ENCODE measurements at places on chromosomes 5 and 9.

DNA sequence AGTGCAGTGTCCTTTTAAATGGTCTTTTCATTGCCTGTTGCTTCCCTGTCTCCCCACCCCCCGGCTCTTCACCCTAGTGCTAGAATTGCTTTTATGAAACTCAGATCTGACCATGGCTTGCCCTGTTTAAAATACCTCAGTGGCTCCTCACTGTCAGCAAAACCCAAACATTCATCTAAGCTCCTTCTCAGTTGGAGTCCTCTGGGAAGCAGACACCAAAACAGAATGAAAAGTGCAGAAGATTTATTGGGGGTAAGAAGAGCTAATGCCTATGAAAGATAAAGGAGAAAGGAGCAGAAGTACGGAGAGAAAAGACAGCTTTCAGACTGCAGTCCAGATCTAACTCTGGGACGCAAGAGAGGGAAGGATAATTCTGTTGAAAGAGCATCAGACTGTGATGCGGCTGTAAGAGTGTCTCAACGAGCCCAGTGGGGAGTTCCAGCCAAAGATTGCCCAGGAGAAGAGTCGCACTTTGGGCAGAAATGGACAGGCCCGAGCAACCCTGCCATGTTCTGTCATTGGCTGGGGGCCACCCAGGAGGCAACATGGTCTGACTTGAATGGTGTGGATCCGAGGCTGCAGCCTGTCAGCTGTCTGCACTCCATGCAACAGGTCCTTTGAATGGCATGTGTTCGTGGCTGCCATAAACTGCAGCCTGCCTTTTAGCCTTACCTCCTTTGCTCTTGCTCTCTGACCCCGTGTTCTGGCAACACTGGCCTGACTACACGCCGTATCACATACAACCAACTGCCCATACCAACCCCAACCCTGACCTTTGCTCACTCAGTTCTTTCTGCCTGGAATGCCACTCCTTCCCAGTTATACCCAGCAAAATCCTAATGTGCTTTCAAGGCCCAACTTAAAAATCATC, 55.9 kb downstream of the IRF1 start:
- DNase-seq, result no peak

GRCh38 chr5:173099461-173099860, 43.3 kb downstream of the CREBRF start:
- no peak for DNase-seq

GRCh38 chr5:36214436-36214835, 27.3 kb downstream of the NADK2 start:
- no peak for DNase-seq

- no peak for DNase-seq
Measured at GRCh38 chr5:9009931-9010651, 535.8 kb downstream of the SEMA5A start.

GRCh38 chr9:120477534-120478001, 102.4 kb downstream of the CDK5RAP2 start:
- no peak for DNase-seq

DNA sequence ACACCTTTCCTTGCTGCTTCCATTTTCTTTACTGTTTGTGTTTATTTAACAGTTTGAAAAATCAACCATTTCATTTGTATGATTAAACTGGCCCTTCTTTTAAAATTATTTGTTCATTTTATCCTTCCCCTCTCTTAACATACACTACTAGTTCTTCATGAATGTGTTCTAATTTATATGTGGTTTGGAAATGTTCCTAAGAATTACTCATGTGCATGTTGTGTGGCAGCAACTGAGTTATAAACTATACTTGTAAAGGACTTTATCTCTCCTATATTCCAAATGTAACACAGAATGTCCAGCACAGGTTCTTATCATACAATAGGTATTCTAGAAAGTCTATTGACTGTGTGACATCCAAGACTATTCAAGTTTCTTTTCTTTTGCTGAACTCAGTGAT, 358.2 kb upstream of the MEF2C start:
- no peak for DNase-seq

- no peak for DNase-seq
Measured at GRCh38 chr5:67459253-67459652, 262.7 kb upstream of the CD180 start.

DNA sequence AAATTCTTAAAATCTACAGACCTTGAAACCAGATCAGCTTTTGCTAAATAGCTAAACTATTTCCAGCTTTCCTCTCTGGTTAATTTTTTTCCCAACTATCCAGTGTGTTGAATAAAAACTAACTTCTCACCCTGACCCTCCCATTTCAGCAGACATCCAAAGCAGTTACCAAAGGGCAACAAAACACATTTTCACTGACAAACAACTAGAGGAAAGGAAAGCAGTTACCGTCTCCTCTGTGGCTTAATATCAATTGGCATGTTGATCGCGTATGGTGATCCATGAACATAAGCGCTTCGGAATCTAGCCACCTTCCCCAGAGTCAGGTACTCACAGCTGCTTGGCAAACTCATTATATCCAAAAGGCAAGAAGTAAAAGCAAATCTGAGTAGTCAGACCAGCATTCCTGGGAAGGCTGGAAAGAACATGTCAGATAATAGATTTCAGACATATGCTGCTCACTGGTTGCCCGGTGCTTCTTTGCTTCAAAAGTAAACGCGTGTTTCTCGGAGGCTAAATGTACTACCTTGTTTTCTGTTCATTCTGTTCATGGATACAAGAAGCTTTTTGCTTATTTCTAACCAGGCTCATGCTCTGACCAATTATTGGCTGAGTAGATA, 463.4 kb downstream of the PDE4D start:
- no peak for DNase-seq

DNA sequence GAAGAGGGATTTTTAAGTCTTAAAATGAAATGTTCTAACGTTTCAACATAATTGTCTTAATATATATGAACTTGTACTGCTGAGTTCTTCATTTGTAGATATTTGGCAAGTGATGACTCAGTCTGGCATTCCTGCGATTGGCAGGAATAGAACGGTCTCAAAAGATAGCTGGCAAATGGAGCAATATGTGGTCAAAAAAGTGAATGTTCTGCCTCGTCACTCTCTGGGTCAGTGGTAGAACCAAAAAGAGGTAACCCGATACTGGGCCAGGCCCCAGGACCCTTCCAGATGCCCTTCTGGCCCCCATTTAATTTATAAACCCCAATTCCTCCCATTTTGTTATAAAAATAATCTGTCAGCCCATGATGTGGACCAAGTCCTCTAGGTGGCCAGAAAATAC, 39.2 kb downstream of the ZNF366 start:
- DNase-seq, result no peak

DNA sequence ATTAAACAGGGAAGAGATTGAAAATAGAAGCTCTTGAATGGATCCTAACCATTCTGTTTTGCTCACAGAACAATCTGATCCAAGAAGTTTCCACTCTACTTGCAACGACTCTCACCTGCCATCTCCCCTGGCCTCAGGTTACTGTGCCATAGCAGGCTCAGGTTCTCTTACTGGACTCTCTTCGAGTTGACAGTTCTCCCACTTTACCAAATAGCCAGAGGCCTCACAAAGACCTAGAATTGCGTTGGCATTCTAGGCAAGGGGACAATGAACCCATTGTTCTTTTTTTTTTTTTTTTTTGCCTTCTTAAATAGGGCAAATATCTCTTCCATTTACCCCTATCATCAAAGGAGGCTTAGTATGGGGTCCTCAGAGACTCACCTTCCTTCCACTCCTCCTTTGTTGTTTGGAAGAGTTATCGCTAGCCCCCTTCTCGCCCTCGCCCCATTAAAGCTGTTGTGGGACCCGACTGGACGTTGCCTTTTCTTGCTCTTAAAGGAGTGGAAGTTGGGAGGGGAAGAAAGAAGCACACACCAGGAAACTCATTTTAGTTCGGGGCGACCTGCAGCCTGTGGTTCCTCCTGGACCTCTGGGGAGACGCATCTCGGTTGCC, 688 bp upstream of the PLPPR1 start:
- no peak for DNase-seq

DNA sequence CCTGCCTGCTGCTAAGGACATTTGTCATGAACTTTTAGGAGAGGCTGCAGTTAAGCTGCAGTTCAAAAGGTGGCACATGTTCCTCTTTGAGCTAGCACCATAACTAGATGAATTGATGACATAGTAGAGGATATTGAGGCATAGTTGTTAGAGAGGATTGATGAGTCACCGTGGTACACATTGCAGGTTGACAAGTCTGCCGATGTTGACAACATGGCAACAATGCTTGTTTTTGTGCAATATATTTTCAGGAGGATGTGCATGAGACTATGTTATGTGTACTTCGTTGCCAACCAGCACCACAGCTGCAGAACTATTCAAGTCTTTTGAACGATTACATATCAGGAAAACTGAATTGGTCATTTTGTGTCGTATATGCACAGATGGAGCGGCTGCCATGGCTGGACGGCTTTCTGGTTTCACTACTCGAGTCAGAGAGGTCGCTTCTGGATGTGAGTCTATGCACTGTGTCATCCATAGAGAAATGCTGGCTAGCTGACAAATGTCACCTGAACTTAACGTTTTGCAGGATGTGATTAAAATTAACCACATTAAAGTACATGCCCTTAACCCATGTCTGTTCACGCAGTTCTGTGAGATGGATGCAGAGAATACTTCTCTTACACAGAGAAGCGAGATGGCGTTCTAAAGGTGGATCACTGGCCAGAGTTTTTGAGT, 24.2 kb downstream of the ANP32B start:
- no peak for DNase-seq

- DNase-seq, result no peak
Measured at GRCh38 chr5:42648915-42649314, 107.7 kb upstream of the CCDC152 start.

DNA sequence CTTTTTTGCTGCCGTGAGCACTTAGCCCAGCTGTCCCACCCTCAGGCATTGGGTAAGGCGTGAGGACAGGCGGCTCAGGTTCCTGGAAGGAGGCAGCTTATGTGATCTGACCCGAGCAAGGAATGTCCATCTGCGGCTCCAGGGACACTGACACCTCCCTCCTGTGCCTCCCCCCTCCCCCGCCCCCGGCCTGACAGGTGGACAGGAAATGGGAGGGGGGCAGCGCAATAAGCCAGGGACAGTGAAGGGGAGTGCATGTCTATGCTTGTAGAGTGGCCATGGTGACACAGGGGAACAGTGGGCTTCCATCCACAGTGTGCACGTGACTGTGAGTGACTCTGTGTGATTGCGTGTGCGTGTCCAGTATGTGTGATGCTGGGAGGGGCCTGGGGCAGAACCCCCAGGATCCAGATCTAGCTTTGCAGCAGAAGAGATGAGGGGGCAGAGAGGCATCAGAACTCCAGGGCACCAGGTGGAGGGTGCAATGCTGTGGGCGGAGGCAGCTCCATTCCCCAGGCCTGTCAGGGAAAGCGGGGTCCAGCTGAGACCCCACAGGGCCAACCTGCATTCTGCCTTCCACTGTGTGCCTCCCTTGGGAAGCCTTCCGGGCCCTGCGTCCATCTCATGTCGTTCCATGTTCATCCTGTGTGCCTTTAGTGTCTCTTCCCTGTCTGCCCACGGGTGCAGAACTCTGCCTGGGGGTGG, 30.5 kb downstream of the CNTFR start:
- no peak for DNase-seq

DNA sequence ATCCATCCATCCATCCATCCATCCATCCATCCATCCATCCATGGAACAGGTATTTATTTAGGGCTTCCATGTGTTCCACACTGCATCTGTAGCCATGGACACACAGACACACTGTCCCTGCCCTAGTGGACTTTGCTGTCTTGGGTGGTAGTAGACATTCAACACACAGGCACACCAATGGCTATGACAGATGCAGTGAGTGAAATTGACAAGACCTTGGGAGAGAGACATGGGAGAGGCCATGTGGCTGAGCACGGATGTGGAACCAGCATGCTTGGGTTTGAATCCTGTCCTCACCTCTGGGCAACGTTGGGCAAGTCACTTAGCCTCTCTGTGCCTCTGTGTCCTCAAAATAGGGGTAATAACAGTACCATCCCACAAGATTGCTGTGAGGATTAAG, 45.3 kb downstream of the STOM start:
- DNase-seq, result no peak

- DNase-seq, result no peak
Measured at GRCh38 chr9:98182889-98183599, 9.4 kb downstream of the CORO2A start.

GRCh38 chr5:82396871-82397514, 118.8 kb upstream of the RPS23 start:
- no peak for DNase-seq

- DNase-seq, result no peak
Measured at GRCh38 chr5:180153099-180153498, 55.9 kb downstream of the RASGEF1C start.

DNA sequence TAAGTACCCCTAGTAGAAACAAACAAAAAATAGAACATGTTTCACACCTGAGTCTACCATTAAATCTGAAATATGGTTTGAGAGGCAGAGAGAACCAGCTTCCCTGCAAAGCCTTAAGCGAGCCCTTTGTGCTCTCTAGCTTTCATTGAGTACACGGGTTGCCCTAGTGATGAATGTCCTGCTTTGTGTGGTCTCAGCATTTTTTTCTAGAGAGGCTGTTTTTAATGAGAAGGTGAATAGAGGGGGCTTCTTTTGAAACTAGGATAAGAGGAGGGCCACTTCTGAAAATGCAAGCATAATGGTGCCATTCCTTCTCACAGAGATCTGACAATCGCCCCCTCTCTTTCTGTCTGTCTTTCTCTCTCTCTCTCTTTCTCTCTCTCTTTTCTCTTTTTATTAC, 131.3 kb downstream of the MACIR start:
- no peak for DNase-seq

DNA sequence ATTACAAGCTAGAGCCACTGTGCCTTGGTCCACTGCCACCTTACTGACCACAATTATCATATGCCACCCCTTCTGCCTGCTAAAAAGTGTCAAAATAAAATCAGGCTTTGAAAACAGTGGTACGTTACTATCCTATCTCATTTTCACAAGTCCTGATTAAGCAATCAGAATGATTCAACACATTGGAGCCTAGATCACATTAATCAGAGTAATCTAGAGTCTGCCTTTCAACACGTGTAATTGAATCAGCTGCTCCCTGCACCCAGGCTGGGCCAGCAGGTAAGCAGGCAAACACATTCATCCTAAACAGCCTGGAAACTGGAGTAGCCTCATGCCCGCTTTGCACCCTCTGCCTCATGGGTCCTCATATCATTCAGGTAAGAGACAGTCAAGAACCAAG, 186.2 kb downstream of the DCP2 start:
- no peak for DNase-seq

- DNase-seq, result no peak
Measured at GRCh38 chr9:79609468-79610018, 37.8 kb downstream of the TLE4 start.

GRCh38 chr9:130139251-130139650, 33.0 kb upstream of the NCS1 start:
- DNase-seq, result no peak

DNA sequence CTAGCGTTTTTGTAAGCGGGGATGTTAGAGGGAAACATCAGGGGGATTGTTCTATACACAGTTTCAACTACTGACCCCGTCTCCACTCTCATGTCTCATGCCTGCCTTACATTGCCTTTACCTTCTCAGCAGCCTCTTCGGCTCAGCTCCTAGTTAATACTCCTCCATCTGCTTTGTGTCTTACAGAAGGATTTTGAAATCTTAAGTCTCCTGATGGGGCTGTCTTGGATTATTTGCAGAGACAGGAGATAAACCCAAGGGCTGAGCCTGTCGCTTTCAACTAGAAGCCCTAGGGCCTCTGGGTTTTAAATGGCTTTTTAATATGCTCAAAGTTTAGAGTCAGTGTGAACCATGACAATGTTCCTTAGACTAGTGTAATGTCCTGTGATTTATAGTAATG, 161.5 kb downstream of the CARTPT start:
- no peak for DNase-seq

GRCh38 chr5:33565324-33565723, 124.6 kb downstream of the TARS1 start:
- DNase-seq, result no peak

GRCh38 chr9:36798350-36799065, 225.8 kb downstream of the MELK start:
- DNase-seq, result no peak

- no peak for DNase-seq
Measured at GRCh38 chr5:147874910-147875367, 3.6 kb upstream of the SCGB3A2 start.

All from GM12878 (cell line).